ENCODE measurements at places on chromosomes 12 and 14.
A peak's percentile ranks its signal among the peaks of the same experiment; 100 is the strongest.

GRCh38 chr12:105365231-105365630 lies 34.7 kb downstream of the C12orf75 start:
- no peak for DNase-seq

DNA sequence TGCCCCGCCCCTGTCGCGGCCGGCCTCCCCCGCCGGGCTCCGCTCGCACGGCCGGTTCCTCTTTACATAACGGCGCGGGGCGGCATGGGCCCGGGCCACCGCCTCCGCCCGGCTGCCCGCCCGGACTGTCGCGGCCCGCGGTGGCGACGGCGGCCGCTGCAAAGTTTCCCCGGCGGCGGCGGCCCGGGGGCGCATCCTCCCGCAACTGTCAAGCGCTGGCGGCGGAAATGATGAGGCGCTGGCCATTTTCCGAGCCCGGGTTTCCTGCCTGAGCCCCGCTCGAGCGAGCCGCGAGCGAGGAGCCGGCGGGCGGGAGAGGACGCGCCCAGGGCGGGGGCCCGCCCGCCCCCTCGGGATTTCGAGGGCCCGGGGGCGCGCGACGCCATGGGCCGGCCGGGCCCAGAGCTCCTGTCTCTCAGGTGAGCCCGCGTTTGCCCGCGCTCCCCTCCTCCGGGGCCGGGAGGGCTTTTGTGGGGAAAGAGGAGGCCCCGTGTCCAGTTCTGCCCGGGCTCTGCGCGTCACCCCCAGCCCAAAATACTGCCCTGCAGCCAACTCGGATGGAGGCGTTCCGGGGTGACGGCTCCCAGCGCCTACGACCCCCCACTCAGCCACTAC lies at the start of gene SH2B3:
Gene SH2B3, plus strand, starts transcription at position 65 of the 615 bp plus-strand sequence. CDS start 12,223 bp downstream, outside the sequence.
- DNase-seq, result peak; percentile 73

DNA sequence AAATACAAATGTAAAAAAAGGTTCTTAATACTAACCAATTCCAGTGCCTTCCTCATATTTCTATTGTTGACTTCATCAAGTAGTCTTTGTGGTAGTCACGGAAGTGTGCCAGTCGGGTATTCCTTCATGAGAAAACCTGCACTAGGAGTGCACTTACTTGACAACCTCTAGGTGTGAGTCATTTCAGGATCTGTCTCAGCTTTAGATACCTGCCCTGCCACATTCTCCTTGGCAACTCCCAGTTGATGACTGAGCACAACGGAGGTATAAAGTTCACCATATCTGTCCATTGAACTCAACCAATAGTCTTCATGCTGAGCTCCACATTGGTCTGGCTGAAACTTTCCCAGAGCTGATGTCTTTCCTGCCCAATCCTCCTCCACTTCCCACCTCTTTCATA lies 215.7 kb downstream of the SYT10 start:
- no peak for DNase-seq

GRCh38 chr12:102144221-102144620 lies 24.2 kb downstream of the PARPBP start:
- no peak for DNase-seq

GRCh38 chr12:6281081-6281809 lies 29.2 kb upstream of the PLEKHG6 start:
- no peak for DNase-seq

DNA sequence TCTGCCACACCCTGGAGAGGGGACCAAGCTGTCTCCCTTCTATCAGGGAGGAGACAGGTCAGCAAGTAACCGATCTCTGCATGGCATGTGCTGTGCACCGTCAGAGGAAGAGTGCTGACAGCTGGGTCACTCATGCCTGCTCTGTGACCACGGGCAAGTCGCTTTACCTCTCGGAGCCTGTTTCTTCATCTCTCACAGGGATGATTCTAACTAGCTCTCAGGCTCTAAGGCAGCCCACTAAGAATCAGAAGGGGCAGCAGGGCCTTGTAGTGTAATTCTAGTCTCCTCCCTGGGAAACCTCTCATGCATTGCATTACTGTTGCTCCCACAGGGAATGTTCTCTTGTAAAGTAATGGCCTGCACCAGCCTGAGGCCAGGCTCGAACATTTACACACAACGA lies 11.9 kb downstream of the CD9 start:
- DNase-seq, result no peak

- no peak for DNase-seq
Measured at GRCh38 chr12:121537814-121538698, 42.8 kb downstream of the KDM2B start.

DNA sequence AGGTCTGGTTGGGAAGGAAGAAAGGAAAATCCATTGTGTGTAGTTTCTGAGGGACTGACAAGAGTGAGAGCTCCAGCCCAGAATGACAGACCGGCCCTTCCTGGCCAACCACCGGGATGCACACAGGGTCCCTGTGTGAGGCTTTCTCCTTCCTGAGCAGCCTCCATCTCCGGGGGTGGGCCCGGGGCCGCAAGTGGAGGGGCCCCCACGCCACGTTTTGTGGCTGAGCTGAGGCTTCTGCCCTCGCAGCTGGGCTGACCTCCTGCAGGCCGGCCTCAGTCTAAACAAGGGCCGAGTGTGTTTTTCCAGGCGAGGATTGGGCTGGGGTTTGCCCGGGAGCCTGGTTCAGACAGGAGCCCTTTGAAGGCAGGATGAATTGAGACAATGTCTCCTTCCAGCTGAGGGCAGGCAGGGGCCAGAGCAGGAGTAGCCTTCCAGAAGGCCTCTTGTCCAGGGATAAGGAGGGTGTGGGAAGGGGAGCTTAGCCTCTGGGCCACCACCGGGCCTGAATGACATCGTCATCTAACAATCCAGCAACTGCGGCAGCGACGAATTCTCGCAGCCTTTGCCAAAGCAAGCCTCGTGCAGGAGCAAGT lies 96.5 kb upstream of the NCOR2 start:
- DNase-seq, result no peak

DNA sequence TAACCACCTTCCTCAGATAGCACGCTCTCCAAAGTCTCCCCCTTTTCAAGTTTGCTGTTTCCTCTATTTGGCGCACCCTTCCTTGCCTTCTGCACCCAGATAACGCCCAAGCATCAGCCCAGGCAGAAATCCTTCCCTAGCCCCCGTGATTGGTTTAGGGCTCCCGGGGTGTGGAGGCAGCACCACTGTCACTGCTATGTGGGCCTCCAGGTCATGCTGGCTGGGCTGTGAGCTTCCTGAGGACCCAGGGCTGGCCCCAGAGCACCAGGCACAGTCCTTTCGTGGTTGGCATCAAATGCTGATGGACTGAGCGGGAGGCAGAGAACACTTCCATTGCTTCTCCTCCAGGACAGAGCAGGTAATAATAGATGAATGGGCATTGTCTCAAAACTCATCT lies 311.4 kb downstream of the BCL11B start:
- DNase-seq, result no peak

- no peak for DNase-seq
Measured at GRCh38 chr14:77052281-77053044, 24.0 kb upstream of the IRF2BPL start.

GRCh38 chr12:125919856-125920470 lies 854.7 kb downstream of the AACS start:
- DNase-seq, result no peak

DNA sequence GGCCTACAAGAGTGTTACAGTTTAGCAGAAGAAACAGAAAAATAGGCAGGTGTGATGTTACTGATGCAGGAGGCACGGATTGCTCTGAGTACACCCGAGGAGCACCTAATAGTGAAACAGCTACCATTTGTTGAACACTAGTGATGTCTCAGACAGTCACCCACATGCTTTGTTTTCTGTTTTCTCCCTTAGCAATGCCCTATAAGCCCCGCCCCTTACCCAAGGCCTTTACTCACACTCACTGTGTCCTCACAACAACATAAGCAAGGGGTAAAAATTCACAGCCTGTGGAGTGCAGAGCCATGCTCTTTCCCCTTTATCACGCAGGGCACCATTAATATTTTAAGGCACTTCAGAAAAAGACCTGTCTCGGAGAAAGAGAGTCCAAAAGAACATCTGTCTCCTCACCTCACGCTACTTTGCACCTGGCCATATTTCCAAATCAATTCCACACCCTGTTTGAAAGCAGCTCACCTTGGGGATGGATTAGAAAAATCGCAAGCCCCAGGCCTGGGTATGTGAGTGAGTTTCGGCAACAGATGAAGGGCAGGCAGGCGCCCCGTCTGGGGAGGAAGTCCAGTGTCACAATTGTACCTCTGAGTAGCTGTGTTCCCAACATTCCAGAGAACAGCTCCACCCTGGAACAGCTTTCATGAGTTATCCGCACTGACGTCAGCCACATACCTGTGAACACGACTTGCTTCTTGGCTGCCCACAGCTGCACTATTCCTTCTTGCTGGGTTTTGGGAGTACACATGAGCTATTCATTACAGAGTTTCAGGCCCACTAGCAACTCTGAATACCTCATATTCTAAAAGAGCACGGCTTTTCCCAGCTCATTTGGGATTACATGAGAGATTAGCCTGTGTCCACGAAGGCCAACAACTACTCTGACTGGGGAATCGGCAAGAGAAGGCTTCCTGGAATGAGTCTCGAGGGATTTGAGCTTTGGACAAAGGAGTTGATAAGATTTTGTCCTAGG lies 26.0 kb downstream of the MAPK1IP1L start:
- peak; percentile 59 for DNase-seq

GRCh38 chr12:114898159-114898558 lies 214.2 kb upstream of the TBX3 start:
- no peak for DNase-seq

GRCh38 chr14:74551001-74551400 lies 57.4 kb downstream of the ISCA2 start:
- DNase-seq, result no peak

GRCh38 chr12:130137040-130138018 lies 24.9 kb upstream of the FZD10 start:
- no peak for DNase-seq

- DNase-seq, result no peak
Measured at GRCh38 chr12:51419425-51420193, 5.0 kb upstream of the SLC4A8 start.

DNA sequence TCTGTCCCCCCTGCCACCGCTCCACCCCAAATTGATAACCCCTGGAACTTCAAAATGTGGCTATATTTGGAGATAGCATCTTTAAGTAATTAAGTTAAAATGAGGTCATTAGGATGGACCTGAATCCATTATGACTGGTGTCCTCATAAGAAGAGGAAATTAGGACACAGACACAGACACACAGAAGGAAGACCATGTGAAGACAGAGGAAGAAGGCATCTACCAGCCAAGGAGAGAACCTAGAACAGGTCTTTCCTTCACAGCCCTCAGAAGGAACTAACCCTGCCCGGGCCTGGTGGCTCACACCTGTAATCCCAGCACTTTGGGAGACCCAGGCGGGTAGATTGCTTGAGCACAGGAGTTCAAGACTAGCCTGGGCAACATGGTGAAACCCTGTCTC lies 3.6 kb upstream of the HRK start:
- DNase-seq, result no peak

DNA sequence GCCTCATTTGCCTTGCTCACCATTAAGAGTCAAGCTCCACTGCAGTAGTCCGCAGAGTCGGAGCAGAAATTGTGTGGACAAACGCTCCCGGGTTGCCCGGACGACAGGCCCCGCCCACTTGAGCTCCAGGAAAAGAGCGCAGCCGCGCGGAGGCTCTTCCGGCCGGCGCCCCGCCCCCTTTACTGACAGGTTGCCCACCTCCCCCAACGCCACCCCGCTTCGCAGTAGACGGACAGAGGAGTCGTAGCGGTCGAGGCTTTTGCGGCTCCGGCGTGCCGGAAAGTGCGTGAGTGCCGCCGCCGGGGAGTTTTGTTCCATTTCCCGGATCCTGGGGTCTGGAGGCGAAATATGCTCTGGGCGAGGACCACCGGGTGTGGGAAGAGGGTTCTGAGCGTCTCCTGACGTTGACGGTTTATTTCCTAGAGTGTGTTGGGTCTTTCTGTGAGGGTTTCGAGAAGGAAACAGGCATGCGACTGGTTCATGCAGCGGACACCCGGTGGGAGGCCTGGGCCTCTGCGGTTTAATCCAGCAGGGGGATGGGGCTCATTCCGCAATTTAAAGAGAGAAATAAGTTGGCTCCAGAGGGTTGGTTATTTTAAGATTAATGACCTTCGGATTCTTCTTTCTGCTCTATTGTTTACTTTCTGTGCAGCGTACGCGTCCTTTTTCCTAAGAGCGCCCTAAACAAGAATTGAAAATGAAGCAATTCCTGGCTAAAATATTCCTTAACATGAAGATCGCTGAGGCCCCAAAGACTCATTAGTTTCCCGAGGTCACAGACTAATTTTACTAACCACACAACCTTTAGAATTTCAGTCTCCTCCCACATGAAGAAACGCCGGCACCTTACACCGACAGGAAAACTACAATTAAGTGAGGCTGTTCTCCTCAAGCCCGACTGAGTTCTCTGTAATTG lies at the start of the genes DNAI7 and ETFRF1:
Gene DNAI7, minus strand, starts transcription at position 105 of the 916 bp plus-strand sequence. Its CDS starts 82 bp downstream, at position 23.
Gene ETFRF1, plus strand, starts transcription at position 182 of the 916 bp plus-strand sequence. CDS start 8,720 bp downstream, outside the sequence.
- peak; percentile 98 for DNase-seq

DNA sequence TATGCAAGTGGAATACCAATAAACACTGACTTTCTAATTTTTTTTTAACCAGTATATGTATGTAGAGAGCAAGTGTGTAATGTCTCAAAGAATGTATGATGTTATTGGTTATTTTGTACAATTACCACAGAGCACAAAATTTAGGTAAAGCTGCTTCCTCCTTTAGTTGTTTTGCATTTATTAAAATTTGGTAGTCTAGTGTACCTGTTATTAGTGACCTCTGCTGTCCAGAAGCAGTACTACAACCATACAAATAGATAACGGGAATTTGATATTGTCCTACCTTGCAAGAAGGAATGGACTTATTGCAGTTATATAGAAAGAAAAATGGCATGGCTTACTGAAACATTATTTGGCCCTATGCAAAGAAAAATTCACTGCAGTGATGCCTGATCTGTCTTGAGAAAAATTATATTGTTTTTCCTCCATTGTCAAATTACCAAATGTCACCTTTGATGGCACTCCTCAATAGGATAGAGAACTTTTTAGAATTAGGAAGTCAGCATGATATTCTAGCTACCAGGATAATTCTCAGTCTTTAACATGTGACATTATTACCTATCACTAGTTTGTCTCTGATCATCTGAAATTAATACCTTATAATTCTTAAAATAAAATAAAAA lies 153.9 kb upstream of the RMST start:
- no peak for DNase-seq

GRCh38 chr12:29145372-29146170 lies 3.5 kb upstream of the FAR2 start:
- no peak for DNase-seq

Measured in left hindlimb (tissue), 1 donor.